ENCODE measurements at places on chromosomes 1 and 21.

DNA sequence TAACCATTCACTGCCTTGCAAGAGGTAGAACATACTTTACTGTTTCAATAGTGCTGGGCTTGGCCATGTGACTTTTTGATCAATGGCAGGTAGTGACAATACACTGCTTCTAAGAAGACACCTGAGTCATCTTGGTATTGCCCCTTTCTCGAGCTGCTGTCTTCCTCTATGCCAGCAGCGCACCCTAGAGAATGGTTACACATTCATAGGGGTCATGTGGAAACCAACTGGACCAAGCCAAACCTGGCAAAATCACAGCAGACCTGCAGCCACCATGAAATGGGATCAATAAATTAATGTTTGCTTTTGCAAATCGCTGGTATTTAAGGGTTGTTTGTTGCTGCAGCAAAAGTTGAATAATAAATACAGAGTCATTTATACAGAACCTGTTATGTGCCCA is 122.3 kb downstream of the GRIK1 start:
- DNase-seq, result no peak

DNA sequence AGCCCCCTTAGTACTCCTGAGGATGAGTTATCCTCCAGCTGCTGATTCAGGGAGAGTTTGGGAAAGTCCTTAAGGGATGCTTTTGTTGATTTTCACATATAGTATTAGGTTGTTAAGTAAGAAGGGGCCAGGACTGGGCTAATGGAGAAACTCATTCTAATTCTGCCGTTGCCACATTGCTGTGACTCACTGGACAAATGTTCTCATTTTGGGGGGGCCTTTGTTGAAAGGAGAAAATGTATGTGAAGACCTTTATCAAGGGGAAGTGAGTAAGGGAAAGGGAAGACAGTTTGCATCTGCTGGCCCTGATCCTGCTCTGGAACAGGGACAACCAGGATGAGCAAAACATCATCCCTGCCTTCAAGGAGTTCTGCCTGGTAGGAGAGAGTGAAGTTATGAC is 123.2 kb upstream of the FGGY start:
- DNase-seq, result no peak

- no peak for DNase-seq
These were observed at the start of gene OR2T4 for GRCh38 chr1:248361121-248361715. OR2T4 (plus strand) TSS chr1:248361665; CDS start chr1:248361665, 0 bp downstream.

- no peak for DNase-seq
These were observed 97.4 kb upstream of the KRTAP19-8 start for GRCh38 chr21:31135531-31136184.

GRCh38 chr1:39876144-39876543 is 7.2 kb downstream of the TRIT1 start:
- DNase-seq, result no peak

DNA sequence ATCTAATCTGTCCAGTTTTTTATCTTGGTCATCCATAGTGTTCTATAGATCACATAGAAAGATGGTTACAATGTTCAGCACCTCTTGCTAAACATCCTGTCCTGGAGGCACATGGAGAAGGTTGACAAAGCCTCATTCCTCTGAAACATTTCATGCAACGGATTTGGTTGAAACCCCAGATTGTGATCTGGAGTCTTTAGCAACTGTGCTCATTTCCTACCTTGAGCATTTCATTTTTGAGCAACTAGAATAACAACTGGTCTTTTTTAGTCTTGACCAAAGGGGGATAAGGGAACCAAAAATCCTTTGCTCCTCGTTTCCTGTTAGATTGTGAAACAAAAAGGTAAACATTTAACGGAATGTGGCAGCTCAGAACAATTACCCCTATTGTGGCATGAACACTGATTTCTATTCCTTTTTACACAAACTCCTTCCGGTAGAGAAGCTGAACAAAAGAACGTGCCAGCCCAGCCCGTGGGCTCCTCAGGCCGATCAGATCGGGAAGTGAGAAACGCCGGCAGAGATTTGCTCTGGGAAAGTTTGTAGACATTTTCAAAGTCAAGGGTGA is 94.7 kb upstream of the ERRFI1 start:
- DNase-seq, result no peak
